ENCODE measurements at places on chromosomes 12 and 14.

- DNase-seq = no peak
These were observed 269.7 kb downstream of the TTC6 start for GRCh38 chr14:37864861-37865718.

- DNase-seq = no peak
These were observed 745 bp downstream of the TRHDE start for GRCh38 chr12:72272731-72273498.

DNA sequence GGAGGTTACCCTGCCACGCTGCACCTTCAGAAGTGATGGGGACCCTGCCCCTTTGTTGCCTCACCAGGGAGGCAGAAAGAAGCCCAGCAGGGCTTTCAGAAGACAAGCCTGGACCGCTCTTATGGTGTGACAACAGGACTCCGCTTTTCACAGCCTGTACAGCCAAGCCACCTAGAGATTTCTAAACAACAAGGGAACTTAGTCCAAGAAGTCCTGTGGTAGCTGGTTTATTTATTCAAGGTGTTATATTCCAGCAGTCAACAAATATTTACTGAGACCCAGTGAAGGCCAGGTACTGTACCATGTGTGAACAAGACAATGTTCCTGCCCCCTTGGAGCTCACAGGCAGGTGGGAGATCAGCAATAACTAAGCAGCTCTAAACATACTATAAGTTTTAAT is 4.0 kb upstream of the TMEM229B start:
- DNase-seq = no peak

DNA sequence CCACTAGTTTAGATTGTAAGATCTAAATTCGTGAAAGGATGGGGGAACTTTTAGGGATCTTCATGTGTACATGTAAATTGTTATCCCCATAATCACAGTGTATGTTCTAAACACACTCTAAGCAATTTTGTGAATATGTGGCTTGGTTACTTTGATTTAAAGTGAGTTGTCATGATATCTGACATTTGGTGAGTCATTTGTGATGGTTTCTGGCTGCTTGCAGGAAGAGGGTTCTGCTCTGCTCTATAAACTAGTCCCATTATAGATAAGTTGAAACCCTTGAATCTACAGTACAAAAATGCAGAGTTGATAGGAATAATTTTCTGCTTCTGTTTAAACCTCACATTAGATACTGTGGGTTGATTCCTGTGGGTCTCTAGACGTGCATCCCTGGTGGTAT is 14.8 kb downstream of the GUCY2C start:
- DNase-seq = no peak

DNA sequence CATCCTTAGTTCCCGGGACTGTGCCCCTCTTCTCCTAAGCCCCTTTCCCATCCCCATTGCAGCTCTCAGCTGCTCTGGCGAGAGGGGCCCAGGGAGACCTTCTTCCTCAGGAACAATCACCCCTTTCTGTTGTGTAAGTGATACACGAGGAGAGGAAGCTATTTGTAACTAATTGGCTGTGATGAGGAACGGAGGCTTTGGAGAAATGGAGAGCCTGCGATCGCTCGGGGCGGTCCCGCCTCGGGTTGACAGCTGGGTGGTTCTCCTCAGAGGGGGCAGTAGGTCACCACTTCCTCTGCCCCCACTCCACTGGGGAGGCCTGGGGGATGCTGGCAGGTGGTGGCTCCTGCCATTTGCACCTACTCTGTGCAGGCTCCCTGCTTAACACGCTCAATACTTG is 6.6 kb upstream of the PGF start:
- no peak for DNase-seq

- DNase-seq = peak; percentile 47
These were observed 10.2 kb upstream of the LTA4H start for GRCh38 chr12:96045566-96045965.

- no peak for DNase-seq
These were observed 11.1 kb upstream of the KRT73 start for GRCh38 chr12:52629281-52630007.

GRCh38 chr12:70366581-70367257 is 629 bp downstream of the KCNMB4 start:
- DNase-seq = peak; percentile 45

- DNase-seq = no peak
These were observed 572.6 kb upstream of the MDGA2 start for GRCh38 chr14:48247977-48248376.

DNA sequence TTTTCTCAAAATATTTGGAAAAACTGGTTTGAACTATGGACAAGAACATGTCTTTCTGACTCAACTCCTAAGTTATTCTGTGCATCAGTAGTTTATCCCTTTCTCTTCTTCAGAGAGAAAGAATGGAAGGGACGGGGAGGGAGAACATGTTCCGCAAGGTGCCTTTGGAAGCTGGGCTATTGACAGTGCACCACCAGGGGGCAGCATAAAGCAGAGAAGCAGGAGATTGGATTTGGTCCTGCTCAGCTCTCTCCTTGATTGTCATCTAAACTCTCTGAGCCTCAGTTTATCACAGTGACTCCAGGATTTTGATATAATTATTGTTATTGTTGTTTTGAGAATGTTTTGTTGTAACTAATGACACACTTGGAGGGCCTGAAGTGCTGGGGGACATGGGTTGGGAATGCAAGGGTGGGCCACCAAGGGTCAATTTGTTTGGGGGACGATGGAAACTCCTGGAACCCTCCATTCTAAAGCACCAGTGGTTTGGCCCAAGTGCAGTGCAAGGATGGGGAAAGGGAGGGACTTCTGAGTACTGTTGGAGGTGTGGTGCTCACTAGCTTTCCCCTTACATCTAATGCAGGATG is 45.3 kb upstream of the ANO6 start:
- peak; percentile 74 for DNase-seq

DNA sequence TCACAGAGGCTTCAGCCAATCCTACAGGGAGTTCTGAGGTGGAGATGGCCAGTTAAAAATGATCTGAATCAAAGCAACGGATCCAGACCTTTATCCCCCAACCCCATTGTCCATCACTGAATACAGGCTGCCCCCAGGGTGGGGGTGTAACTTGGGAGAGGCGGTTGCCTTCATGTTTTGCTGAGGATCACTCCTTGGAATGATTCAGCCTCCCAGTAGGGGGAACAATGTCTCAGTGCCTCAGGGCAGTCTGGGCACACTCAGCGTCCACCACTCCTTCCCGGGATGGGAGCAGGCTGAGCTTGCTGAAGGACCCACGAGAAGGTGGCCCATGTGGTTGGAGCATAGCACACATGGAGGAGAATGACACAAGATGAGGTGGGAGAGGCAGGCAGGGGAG is 60.2 kb downstream of the RFX4 start:
- no peak for DNase-seq

GRCh38 chr12:8018666-8019581 is 13.6 kb upstream of the FOXJ2 start:
- no peak for DNase-seq

DNA sequence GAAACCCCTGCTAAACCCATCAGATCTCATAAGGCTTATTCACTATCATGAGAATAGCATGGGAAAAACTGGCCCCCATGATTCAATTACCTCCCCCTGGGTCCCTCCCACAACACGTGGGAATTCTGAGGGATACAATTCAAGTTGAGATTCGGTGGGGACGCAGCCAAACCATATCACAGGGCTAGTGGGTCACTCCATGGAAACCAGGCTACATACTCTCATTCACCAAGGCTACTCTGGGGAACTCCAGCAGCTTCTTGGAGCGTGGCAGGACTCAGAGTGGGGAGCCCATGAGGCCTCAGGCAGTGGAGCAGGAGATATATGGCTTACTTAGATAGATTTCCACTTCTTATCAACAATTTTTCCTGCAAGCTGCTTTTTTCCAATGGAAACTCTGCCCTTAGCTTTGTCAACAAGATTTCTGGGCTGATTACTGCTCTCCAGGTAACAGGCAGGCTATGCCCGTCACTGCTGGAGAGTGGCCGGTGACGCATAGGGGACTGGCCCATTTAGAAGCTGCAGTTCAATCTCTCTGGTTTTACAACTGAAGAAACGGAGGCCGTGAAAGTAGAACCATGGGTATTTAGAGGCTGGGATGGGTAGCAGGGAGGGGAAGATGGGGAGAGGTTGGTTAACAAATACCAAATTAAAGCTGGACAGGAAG is 16.5 kb downstream of the VDR start:
- DNase-seq = no peak

DNA sequence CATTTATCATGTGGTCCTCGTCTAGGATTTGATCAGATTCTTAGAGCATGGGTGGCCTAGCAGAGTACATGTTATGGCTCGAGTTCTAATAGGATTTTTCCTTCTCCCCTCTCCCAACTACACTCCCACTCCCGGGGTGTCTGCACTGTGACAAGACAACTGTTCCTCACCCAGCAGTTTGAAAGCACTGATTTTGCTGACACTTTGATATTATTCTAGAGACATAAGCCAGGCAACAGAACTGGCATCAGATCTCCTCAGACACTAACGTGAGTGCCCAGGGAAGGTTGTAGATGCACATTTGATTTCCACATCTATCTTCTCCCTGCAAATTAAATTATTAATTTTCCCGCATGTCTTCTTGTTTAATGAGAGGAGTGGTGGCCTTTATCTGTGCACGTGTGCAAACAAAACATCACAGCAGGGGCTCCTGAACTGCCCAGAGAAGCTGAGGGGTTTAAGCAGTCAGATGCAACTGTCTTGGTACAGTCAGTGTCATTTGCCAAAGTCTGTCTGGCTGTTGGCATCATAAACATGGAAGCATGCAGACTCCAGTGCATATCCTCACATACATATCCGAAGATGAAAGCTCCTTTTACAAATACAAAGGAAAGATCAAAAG is 491.8 kb downstream of the NPAS3 start:
- no peak for DNase-seq

DNA sequence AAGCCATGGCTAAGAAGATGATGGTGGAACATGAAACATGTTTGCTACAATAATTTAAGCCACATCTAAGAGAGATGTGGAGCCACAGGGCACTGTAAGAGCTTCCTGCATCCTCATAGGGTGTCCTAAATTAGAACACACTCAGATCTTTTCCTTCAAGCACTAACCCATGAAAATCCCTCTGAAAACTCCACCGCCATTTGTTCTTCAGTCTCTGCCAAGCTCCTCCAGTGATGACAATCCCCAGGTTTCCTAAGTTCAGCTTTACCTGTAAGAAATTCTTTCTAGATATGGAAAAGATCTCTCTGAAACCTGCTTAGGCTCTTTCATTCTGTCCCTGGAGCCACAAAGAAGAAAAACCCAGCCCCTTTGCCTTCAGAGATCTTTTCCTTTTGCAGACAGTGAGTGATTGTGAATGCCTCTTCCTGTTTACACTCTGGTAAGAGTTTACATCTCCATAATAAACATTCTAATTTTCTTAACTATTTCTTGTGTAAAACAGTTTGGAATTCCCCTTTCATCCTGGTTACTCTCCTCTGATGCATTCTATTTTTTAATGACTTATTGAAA is 907.2 kb downstream of the VRK1 start:
- DNase-seq = no peak

DNA sequence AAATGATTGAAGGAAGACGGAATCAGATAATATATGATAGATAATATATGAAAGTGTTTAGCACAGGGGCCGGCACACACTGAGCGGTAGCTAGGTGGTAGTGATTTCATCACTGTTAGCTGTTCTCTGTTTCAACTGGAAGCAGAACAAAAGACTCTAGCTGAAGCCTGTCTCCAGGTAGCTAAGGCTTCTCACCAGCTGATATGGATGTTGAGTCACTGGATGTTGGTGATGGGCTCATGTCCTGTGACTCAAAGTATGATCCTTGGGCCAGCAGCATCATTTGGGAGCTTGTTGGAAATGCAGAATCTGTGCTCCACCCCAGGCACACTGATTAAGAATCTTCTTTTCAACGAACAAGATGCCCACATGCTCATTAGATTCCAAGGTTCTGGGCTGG is 21.7 kb upstream of the KCNA5 start:
- no peak for DNase-seq

DNA sequence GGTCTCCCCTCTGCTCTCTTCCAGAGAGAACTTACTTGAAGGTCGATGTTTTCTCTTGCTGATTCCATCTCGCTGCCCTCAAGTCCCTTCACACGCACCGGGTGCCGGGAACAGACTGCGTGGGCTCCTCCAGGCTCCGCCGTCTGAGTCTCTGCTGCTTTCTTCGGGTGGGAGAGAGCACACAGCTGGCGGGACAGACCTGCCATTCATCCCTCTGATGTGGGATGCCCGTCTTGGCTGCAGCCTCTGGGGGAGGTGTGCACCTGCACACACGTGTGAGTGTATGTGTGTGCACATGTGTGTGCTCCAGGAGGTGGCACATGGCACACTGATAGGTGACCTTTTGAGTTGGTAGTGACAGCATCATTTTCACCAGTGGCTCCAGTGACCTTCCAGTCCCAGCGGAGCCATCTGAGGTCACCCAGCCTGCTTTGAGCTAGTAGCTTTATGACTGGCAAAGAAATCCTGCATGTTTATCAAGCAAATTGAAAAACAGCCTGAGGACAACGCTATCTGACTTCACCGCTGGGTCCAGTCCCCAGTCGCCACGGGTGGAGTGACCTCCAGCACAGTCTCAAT is at the start of gene NINJ2:
TSS of gene NINJ2 (minus strand) at position 153 of the 579 bp plus-strand sequence. CDS start at position 68, 85 bp downstream.
- DNase-seq = no peak

- DNase-seq = no peak
These were observed 8.0 kb downstream of the RAN start for GRCh38 chr12:130879781-130880389.

GRCh38 chr12:130661486-130662255 is 54.4 kb downstream of the RIMBP2 start:
- DNase-seq = no peak

GRCh38 chr14:104267895-104268294 is 129.5 kb downstream of the KIF26A start:
- DNase-seq = no peak

- peak; percentile 59 for DNase-seq
These were observed 54.5 kb downstream of the PPP2R5C start for GRCh38 chr14:101815994-101816393.

DNA sequence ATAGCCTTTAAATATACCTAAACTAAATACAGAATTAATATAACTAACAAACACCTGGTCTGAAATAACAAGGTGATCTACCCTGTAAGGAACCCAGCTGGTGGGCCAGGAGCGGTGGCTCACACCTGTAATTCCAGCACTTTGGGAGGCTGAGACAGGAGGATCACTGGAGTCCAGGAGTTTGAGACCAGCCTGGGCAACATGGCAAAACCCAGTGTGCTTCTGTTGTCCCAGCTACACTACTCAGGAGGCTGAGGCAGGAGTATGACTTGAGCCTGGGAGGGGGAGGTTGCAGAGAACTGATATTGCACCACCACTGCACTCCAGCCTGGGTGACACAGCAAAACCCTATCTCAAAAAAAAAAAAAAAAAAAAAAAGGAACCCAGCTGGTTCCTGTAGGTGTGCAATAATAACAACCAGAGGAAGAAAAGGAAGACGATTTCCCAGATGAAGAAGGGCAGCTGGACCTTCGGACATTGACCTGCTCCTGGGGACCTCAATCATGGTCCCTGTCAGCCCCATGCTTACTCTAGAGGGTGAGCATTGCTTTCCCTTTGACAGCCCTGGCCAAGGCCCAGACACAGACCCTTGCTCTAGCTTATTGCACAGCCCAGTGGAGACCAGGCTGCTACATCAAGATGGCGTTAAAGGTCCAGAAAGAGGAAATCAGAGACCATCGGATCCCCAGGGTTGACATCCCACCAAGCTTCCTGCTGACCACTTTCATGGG is 5.4 kb downstream of the FOS start:
- DNase-seq = peak; percentile 73

Data from CD4-positive, alpha-beta T cell treated with Interferon alpha-2 for 1 hour (primary cell).